Activated CD8-positive, alpha-beta memory T cell treated with anti-CD3 and anti-CD28 coated beads, Interleukin-2, amount 10 ng/mL, durations not matched to agents 7 days and 5 days (primary cell): ENCODE measurements at places on chromosomes 13 and 19. TPM values are rescaled to one million over a fixed set of nuclear protein-coding genes. Genes with fewer than 3 reads are reported as not detected.

DNA sequence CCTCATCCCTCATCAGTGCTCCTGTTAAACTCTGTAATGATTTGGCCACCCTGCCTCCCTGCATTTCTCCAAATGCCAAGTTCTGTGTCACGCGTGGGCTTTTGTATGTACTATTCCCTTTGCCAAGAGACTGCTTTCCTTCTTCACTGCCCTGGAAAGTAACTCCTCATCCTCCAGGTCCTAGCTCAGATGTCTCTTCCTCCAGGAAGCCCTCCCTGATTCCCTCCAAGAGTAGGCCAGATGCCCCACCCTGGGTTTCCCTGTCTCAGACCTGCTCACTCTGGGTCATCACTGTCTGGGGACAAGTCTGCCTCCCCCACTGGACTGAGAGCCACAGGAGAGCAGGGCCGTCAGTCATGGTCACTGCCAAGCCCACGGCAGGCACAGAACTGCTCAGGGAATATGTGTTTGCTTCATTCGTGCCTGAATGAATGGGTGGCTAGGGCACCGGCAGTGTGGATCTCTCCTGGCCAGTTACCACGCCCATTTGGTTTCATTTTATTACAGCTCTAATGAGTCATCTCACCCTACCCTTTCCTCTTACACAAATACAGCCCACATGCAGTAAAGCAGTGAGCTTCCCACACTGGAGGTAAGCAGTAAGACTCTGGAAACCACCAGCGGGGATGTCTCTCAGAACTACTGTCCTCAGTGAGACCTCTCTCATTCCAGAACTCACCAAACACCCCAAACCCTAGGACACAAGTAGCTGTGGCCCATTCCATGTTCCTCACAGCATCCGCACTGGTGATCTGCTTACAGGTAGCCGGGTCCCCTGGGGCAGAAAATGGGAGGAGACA, 12.1 kb upstream of the GPR4 start:
- peaks cover 29% of the 10 kb centered on the region for H3K4me1 ChIP-seq
- H3K27me3 ChIP-seq: no peaks in the 10 kb centered on the region
- H3K36me3 ChIP-seq: peaks cover 56% of the 10 kb centered on the region
- peak overlapping the region; percentile 94 for H3K27ac ChIP-seq
- peak; percentile 73 for DNase-seq

DNA sequence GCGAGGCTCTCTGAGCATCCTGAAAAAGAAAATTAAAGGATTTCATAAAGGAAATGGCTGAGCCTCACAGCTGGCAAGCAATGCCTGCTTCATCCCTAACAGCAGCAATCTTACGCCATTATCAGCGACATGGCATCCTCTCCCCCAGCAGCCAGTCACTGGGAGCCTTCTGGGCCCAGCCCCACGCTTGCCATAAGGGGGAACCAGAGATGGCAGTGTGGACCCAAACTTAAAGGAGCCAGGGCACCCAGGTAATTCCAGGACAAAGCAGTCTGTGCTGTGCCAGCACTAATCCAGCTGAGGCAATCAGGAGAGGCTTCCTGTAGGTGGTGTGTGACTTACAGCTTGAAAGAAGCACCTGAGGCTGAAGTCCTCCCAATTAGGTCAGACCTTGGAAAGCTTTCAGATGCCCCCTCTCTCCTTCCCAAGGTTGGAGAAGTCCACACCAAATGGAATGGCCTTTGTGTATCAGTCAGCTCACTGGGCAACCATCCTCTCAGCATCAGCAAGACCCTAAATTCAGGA, 10.3 kb downstream of the VSTM2B start:
- no peak overlapping the region for H3K4me3 ChIP-seq
- no peak overlapping the region for H3K27ac ChIP-seq
- peak; percentile 28 for DNase-seq
- H3K36me3 ChIP-seq: no peaks in the 10 kb centered on the region

GRCh38 chr13:43057653-43058317, 34.4 kb downstream of the DNAJC15 start:
- peak overlapping the region; percentile 16 for H3K4me3 ChIP-seq
- H3K4me1 ChIP-seq: peaks cover 45% of the 10 kb centered on the region
- peaks cover 14% of the 10 kb centered on the region for H3K36me3 ChIP-seq
- DNase-seq: peak; percentile 42

DNA sequence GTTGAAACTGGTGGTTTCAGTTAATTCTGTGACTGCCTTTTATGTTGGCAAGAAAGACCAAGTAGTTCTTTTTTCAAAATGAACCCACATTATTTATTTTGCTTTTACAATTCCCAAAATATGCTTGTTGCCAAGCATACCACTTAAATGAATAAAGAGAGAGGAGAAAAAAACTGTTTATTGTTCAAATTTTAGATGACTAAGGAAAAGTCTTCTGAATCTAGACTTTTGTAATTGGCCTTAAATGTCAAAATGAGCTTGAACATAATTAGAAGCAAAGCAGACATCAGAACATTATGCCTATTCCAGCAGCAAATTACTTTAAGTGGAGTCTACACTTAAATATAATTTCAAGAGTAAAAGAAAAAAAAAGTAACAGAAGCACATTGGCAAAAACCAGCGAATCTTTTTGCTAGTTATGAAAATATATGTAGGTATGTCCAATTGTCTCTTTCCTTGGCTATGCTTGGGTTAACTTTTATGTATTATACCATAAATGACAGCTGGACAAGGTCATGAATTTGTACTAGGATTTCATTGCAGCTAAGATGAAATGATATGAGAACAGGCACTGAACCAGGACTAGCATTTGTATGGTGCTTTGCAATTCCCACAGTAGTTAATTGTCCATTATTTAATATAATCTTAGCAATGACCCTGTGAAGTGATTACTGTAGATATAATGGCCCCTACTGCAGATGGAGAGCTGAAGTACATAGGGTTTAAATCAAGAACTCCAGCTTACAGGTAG, 211.9 kb downstream of the NALCN start:
- no peak for DNase-seq
- H3K36me3 ChIP-seq: no peaks in the 10 kb centered on the region
- no peak overlapping the region for H3K4me3 ChIP-seq

- H3K4me1 ChIP-seq: peaks cover 19% of the 10 kb centered on the region
- H3K27me3 ChIP-seq: no peaks in the 10 kb centered on the region
- H3K27ac ChIP-seq: no peak overlapping the region
- no peak for DNase-seq
- peaks cover 70% of the 10 kb centered on the region for H3K36me3 ChIP-seq
- H3K4me3 ChIP-seq: no peak overlapping the region
Measured at GRCh38 chr19:57473646-57474045, 3.7 kb downstream of the ZNF772 start.

The PCDH17 gene
- not detected for total RNA-seq
